ENCODE measurements at places on chromosomes 1 and 21. TPM values are rescaled to one million over a fixed set of nuclear protein-coding genes. Genes with fewer than 3 reads are reported as not detected.

CELA3A gene
- not detected for total RNA-seq

GRCh38 chr1:222535455-222535854, 12.4 kb downstream of the HHIPL2 start:
- H3K27me3 ChIP-seq, result no peaks in the 10 kb centered on the region
- H3K4me3 ChIP-seq, result no peak overlapping the region
- peaks cover 3% of the 10 kb centered on the region for H3K36me3 ChIP-seq
- H3K27ac ChIP-seq, result no peak overlapping the region
- no peak for DNase-seq

- no peak overlapping the region for H3K4me3 ChIP-seq
- no peaks in the 10 kb centered on the region for H3K4me1 ChIP-seq
- no peaks in the 10 kb centered on the region for H3K36me3 ChIP-seq
- peak overlapping the region; percentile 68 for H3K27ac ChIP-seq
These were observed 19.2 kb upstream of the PTTG1IP start for GRCh38 chr21:44892536-44893277.

POFUT2 gene
- 37.8 TPM for total RNA-seq

DNA sequence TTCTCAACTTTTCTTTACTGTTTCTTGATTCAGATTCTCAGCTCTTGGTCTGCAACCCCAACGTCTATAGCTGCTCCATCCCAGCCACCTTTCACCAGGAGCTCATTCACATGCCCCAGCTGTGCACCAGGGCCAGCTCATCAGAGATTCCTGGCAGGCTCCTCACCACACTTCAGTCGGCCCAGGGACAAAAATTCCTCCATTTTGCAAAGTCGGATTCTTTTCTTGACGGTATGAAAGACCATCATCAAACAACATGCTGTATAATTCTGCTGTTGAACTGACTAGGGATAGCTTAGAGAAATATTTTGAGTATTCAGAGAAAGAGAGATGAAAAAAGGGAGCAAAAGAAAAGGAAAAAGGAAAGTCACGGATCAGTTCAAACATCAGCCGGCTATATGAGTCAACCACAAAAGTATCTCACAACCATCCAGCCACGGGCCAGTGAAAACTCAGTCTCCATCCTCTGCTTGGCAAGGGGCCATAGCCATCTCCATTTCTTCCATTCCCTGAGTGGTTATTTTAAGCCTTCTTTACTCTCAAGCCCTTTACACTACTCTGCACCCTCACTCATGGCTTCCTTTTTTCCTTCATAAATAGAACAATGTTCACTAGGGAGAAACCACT, 14.1 kb downstream of the DNASE2B start:
- no peak for DNase-seq
- H3K4me3 ChIP-seq, result no peak overlapping the region
- H3K27me3 ChIP-seq, result peaks cover 2% of the 10 kb centered on the region
- no peaks in the 10 kb centered on the region for H3K36me3 ChIP-seq
- no peak overlapping the region for H3K27ac ChIP-seq

DNA sequence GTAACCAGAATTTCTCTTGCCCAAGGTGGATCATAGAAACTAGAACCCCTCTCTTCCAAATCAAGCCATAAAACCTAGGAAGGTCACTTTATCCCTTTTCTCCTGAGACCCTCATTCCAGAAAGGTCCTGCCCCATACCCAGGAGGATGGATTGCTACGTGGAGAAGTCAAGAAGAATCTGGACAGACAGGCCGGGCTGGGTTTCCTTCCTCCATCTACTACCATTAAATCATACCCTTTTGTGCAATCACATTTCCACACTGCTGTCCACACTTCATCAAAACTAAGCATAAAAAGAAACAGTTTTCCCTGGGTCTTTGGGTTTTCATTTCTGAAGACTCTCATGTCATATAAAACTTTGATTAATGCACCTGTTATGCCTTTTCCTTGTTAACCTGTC, 65.4 kb downstream of the C21orf91 start:
- no peaks in the 10 kb centered on the region for H3K36me3 ChIP-seq
- H3K27me3 ChIP-seq, result no peaks in the 10 kb centered on the region
- no peak overlapping the region for H3K27ac ChIP-seq
- H3K4me1 ChIP-seq, result peaks cover 9% of the 10 kb centered on the region
- DNase-seq, result no peak

GRCh38 chr1:155105604-155106011, 22.1 kb upstream of the EFNA1 start:
- peaks cover 7% of the 10 kb centered on the region for H3K27me3 ChIP-seq
- H3K4me3 ChIP-seq, result peak overlapping the region; percentile 9
- no peak overlapping the region for H3K27ac ChIP-seq

GRCh38 chr1:200895801-200896530, 1.3 kb downstream of the INAVA start:
- H3K27ac ChIP-seq, result peak overlapping the region; percentile 18
- no peak for DNase-seq
- H3K36me3 ChIP-seq, result peaks cover 12% of the 10 kb centered on the region
- peaks cover 14% of the 10 kb centered on the region for H3K27me3 ChIP-seq
- no peak overlapping the region for H3K4me3 ChIP-seq

DNA sequence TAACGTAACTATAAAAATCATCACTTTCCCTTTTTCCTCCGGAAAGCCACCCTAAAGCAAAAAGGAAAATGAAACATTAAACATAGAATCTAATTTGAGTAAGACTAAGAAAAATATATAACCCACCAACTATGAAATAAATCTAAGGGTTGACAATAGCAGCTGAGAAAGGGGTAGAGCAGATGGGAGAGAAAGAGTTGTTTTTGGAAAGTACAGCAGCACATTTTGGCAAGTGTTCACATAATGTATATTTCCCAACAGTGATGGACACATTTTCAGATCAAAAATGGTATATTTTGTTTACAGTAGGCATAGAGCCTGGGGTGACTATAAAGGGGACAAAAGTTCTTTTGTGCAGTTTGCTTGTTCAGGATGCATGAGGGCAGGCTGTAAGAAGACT, 1287.4 kb upstream of the B3GALT2 start:
- H3K27me3 ChIP-seq, result no peaks in the 10 kb centered on the region
- no peaks in the 10 kb centered on the region for H3K36me3 ChIP-seq
- no peak overlapping the region for H3K4me3 ChIP-seq
- H3K27ac ChIP-seq, result no peak overlapping the region

NR5A2 gene
- 7.0 TPM for total RNA-seq

GJB3 gene
- total RNA-seq, result 9.6 TPM

SELENOF gene
- total RNA-seq, result 131 TPM

- no peaks in the 10 kb centered on the region for H3K36me3 ChIP-seq
- peak overlapping the region; percentile 94 for H3K27ac ChIP-seq
- no peak overlapping the region for H3K4me3 ChIP-seq
- peaks cover 8% of the 10 kb centered on the region for H3K27me3 ChIP-seq
These were observed 203.0 kb downstream of the TOMM20 start for GRCh38 chr1:234925440-234926263.

Data from endothelial cell (in vitro differentiated cells).